ENCODE measurements at places on chromosomes 3 and 15.

DNA sequence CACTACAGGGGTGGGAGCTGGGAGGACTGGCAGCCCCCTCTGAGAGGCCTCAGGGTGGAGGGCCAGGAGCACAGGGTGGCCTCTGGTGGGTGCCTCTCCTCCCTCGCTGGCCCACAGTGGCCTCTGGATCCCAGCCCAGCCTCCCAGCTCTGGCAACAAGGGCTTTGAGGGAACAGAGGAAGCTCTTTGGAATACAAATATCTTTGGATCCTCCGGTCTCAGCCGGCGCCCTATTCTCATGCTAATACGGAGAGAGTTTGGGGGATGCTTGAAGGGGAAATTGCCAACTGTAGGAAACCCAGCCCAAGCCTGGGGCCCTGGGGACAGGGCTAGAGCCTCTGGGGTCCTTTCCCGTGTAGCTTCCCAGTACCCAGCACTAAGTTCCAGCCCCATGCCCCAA lies 33.4 kb upstream of the INSYN1 start:
- no peak for DNase-seq

DNA sequence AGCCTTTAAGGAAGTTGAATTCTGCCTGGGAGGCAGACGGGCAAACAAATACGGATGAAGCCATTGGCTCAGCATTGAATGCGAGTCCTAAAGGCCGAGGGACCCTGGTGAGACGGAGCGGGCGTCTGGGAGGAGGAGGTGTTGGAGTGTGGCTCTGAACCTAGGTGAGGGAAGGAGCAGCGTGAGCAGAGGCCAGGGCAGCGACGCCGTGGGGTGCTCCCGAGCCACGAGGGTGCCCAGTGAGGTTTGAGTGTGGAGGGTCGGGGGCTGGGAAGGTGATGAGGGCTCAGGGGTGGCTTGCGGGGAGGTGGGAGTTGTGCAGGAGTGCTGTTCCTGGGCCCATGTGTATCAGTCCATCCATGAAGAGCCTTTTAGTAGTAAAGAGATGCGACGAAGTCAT lies 17.0 kb downstream of the CORO2B start:
- no peak for DNase-seq

GRCh38 chr3:194294895-194295214 lies 56.3 kb downstream of the CPN2 start:
- DNase-seq = no peak

DNA sequence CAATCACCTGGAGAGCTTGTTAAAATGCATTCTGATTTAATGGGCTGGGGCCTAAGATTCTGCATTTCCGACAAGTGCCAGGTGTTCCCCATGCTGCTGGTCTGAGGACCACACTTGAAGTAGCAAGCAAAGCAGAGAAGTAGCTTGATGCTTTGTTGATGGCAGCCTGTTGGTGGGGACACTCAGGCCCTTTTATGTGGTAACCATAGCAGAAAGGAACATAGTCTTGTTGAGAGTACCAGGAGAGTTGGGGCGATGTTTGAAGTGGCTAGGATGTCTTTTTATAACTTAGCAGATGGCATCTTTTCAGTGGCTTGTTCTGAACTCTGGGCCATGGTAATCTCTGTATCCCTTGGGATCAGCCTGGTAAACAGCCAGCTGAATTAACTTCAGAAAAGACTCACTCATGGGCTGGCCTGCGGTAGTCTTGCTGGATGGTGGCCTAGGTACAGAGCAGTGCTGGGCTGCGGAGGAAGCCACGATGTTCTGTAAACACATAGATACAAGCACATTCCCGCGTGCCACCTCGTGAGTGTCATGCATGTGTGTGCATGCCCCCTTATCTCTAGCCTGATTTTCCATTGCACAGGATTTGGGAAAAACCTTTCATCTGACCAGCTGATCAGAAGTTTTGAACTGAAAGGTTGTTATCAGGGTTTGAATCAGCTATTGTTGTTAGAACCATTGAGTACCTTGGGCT lies 292.4 kb upstream of the LRRFIP2 start:
- DNase-seq = no peak

- DNase-seq = peak; percentile 89
Measured at GRCh38 chr3:152556731-152557254, 278.1 kb upstream of the P2RY1 start.

DNA sequence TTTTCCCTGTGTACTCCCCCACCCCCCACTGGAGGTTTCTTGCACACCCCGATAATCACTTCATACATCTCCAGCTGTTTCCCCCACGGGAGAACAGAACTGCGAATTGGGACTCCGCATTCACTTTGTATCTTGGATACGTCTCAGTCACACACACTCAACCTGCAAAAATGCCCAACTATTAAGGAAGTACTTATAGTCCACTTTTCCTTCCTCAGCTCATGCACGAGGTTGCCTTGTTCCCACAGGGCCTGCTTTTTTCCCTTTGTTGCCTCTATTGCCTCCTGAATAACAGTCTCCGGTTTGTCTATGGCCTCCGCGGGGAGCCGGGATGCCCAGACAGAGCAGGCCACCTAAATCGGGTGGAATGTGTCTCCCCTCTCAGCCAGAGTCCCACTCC lies 282.3 kb downstream of the PYDC2 start:
- DNase-seq = no peak

GRCh38 chr15:91156175-91156726 lies 56.2 kb downstream of the SV2B start:
- DNase-seq = no peak

DNA sequence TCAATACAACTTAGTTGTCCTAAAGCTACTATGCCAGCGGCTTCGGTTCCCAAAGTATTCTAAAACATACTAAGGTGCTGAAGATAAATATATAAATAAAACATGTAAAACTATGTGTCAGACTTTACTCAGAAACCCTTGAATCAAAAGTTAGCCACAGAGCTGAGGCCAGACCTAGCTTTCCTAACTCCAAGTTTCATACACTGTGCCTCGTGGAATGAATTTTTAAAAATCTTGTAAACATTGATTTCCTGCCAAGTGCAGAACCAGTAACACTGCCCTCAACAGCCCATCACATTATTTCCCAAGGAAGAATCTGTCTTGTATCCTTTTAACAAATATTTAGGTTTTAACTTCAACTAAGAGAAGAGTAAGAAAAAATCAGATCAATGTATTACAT lies 36.4 kb downstream of the TAMM41 start:
- peak; percentile 47 for DNase-seq

GRCh38 chr15:28998511-28998910 lies 112.7 kb downstream of the APBA2 start:
- DNase-seq = peak; percentile 13

GRCh38 chr3:30344288-30344687 lies 262.1 kb upstream of the TGFBR2 start:
- no peak for DNase-seq

GRCh38 chr15:40242601-40243000 lies 3.7 kb downstream of the PAK6 start:
- DNase-seq = no peak

DNA sequence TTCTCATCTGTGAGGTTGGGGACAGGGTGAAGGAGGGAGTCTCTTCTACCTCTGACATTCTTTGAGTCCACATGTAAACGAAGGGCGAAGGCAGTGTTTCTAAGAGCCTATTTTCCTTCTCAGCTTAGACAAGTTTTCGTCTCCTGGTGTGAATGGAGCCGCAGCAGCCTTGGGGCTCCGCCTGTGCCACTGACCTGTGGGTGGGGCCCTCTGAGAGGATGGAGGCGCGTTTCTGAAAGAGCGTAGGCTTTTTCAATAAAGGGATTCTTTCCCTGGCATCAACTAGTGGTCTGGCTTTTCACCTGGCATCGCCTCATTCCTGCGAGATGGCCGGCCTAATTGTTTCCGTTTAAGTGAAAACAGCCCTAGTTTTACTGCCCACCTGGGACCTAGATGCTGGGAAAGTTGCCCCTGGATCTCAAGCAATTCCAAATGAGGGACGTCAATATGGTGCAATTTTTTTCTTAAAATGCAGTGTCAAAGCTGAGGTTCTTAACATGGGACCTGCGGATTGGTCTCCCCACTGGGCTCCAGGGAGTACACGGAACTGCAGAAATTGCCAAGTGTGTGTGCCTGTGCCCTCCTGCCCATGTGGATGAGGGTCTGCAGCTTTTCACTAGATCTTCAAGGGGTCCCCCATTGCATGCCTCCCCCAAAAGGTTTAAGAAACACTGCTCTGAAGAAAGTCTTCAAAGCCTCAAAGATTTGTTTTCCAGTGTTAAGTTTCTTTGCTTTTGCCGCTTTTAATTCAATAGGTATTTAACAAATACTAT lies 958 bp downstream of the GLDN start:
- no peak for DNase-seq

GRCh38 chr3:127185268-127185667 lies 7.7 kb upstream of the PRR23E start:
- no peak for DNase-seq

- DNase-seq = no peak
Measured at GRCh38 chr3:127573912-127574311, 16.6 kb downstream of the TPRA1 start.

DNA sequence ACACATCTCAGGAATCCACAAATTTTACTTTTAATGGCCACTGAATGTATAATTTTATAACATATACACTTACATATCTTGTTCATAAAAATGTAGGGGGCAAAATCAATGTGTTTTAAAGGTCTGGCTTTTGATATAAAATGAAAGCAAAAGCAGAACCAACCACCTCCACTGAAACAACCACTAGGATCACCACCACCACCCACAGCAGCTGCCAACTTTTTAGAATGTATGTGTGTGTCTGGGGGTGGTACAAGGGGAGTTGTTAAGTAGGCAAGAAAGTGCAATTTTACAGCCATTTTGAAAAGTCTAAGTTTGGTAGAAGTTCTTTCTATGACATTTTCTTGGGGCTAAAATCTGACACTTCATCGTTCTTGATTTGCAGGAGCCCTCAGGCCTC lies 44.0 kb downstream of the OTOL1 start:
- DNase-seq = no peak

- DNase-seq = no peak
Measured at GRCh38 chr3:42119561-42120355, 28.6 kb downstream of the TRAK1 start.

- DNase-seq = no peak
Measured at GRCh38 chr3:157086060-157086750, 73.7 kb downstream of the CCNL1 start.

GRCh38 chr3:74562558-74563269 lies 51.7 kb downstream of the CNTN3 start:
- DNase-seq = no peak

- DNase-seq = no peak
Measured at GRCh38 chr3:139074565-139075115, 29.9 kb upstream of the PRR23C start.
